Ureter (tissue), 1 donor: ENCODE measurements at places on chromosomes 2 and 18.

DNA sequence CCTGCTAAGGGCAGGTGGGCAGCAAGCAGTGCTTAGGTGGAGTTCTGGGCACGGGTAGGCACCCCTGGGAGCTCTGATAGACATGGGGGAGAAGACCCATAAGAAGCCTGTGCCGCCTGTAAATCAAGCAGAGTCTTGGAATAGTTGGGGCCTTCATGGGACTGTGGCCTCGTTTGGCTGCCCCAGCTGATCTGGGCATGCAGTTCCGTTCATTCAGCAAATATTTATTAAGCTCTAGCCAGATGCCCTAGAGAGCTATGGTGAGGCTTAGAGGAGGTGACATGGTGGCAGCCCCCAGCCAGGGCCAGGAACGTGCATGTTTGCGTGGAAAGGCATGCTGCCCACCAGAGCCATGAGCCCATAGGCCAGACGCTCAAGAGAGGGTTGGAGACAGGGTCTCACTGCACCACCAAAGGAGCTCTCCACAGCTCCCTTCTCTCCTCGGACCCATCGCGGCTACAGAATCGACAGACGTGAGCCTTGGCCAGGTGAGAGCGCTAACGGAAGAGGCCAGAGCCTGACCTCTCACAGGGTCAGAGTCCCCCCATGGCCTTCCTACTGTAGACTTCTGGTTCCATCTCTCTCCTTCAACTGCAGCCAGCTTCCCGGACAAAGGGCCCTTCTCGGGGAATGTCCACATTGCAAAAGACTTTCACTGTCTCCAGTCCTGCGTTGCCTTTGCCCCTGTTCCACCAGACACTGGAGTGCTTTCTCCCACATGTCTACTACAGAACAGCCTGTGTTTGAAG, 135.7 kb downstream of the INHBB start:
- no peak for DNase-seq

DNA sequence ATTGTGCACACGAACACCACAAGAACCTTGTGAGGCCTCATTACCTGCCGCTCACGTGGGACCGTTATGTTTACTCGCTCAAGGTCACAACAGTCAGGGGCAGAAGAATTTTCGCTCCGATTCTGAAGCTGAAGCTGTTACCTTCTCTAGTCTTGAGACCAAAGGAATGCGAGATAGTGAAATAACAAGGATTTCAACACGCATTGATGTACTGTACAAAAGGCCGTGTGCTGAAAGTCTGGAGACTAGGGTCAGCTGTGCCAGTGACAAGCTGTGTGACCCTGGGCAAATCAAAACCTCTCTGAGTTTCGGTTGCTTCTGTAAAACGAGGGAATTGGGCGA, 583 bp downstream of the NEMP2 start:
- DNase-seq: no peak

- no peak for DNase-seq
These were observed 36.1 kb upstream of the OTOF start for GRCh38 chr2:26514045-26514444.

DNA sequence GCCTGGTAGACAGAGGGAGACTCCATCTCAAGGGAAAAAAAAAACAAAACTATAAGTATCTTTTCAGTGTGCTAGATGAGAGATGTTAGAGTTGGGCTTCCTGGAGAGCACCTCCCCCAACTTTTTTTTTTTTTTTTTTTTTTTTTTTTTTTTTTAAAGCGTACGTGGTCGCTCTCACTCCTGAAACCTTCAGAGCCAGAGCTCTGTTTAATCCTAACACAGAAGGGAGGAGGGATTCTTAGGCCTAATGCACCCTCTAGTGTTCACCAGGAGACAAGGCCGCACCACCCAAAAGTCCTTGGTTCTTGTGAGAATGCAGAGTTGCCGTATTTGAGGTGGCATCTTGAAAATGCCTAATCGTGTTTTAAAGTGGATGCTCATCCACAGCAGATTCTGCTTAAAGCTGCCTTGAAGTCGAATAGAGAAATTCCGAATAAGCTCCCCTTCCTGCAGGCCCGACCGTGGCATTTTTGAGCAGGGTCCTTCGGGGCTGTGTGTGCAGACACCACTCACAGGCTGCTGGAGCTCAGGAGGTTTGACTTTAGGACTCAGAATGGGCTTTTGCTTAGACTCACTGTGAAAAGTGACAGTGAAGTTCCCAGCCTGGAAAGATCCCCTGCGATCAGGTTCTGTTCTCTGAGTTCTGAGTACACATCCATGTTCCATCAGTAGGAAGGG, 252.6 kb downstream of the AGAP1 start:
- peak; percentile 73 for DNase-seq

GRCh38 chr2:122136056-122136455, 380.6 kb downstream of the TSN start:
- no peak for DNase-seq

GRCh38 chr18:64919971-64920570, 771.2 kb upstream of the LINC00305 start:
- no peak for DNase-seq

DNA sequence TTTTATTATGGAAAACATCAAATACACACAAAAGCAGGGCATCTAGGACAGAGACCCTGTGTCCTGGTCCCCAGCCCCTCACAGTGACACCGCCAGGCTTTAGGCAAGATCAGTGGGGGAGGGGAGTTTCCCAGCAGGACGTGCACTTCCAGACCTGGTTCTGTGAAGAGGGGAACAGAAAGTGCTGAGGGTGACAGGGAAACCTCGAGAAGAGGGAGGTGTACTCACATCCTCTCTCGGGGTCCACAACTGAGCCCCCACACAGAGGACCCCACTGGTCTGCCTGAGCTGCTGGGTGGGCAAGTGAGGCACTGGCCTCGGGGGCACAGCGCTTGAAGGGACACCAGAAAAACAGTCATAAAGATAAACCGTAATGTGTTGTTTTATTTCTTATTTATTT, 4.4 kb upstream of the GPR35 start:
- DNase-seq: no peak

DNA sequence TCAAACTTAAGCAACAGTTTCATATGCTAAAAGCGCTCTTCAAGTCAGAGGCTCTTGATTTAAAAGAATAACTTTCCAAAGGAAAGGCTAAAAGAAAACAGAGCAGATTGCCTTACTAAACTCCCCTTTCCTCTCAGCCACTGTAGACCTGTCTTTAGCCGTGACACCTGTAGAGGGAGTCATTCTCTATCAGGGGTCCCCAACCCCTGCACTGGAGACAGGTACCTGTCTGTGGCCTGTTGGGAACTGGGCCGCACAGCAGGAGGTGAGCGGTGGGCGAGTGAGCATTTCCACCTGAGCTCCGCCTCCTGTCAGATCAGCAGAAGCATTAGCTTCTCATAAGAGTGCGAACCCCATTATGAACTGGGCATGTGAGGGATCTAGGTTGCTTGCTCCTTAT, 9.6 kb downstream of the SLC14A1 start:
- no peak for DNase-seq

DNA sequence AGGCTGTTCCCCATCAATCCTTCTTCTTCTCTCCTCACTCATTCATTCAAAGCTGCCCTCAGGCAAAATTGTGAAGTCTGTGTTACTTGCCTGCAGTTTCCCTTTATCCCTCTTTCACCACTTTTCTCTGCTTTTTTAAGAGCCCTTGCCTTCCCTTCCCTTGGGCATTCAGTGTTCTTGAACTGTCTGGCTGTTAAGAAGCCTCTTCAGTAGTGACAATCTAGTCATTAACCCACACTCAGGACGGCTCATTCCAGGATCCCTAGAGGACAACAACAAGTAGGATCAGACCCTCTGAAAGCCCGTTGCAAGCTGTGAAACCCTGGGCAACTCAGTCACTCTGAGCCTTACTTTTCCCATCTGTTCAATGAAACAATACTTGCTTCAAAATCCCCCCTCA, 615.7 kb downstream of the EPHA4 start:
- DNase-seq: no peak

DNA sequence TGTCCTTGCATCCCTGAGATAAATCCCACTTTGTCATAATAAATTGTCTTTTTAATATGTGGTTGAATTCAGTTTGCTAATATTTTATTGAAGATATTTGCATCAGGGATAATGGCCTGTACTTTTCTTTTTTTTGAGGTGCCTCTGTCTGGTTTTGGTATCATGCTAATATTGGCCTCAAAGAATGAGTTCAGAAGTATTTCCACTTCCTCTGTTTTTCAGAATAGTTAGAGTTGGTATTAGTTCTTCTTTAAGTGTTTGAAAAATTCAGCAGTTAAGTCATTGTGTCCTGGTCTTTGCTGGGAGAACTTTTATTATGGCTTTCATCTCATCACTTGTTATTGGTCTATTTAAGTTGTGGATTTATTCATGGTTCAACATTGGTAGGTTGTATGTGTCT, 464.1 kb upstream of the CRIM1 start:
- no peak for DNase-seq

GRCh38 chr2:97669448-97669847, at the start of gene C2orf92:
C2orf92 (plus strand) TSS chr2:97669713; CDS start chr2:97669789, 76 bp downstream.
- no peak for DNase-seq

DNA sequence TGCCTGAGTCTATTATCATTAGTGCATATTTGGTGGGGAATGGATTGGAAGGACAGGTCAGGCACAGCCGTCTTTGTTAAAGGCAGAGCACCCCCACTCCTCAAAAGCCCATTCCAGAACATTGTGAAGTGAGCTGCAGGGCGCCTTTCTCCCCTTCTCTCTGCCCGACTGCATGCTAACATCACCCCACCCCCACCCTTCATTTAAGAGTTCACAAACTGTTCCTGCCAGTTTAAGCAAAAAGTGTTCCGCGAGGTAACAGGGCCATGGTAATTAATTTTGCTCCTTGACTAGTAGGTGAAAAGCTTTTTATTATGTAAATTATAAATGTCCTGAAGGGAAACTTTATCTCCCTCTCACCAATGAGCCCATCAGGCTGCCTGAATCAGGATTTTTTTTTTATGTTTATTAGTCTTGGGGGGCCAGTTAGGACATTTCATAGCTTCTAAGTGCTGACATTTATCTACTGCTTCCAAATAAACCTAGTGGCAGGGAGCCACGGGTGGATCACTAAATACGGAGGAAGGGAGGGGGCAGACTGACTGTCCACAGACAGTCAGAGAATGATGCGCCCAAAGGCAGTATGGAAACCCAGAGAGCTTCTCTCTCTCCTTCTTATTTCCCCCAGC, 99.4 kb downstream of the FTCDNL1 start:
- DNase-seq: no peak
